ENCODE measurements at places on chromosomes 5 and 9.

DNA sequence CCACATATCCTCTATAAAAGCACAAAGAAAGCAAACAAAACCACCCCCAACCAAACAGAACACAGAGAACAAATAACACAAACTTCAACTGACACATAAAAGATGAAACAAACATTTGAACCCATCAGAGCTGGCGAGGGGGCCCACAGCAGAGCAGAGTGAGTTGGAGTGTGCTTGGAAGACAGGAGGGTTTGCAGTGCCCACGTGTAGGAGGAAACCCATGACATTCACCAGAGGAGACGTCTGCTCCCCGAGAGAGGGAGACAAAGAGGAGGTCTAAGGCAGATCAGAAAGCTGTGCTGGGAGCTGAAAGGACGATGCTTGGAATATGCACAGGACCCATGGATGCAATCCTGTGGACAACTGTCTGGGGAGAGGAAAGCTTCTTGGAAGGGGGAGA lies 27.0 kb downstream of the MRPL36 start:
- DNase-seq, result no peak

DNA sequence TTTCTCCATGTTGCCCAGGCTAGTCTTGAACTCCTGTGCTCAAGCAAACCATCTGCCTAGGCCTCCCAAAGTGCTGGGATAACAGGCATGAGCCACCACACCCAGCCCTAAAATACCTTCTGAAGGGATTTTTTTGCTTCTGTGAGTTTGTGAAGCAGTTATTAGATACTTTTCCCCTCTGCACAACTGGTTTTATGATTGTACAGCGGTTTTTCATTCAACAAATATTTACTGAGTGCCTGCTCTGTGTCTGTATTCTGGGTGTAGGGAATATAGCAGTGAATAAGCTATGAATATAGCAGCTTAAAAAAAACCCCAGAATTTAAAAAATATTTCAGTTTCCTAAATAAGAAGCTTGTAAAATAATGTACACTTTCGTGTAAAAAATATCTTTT lies 2.3 kb downstream of the SNX24 start:
- no peak for DNase-seq

GRCh38 chr5:7755958-7756357 lies 95.0 kb downstream of the CFAP90 start:
- no peak for DNase-seq

DNA sequence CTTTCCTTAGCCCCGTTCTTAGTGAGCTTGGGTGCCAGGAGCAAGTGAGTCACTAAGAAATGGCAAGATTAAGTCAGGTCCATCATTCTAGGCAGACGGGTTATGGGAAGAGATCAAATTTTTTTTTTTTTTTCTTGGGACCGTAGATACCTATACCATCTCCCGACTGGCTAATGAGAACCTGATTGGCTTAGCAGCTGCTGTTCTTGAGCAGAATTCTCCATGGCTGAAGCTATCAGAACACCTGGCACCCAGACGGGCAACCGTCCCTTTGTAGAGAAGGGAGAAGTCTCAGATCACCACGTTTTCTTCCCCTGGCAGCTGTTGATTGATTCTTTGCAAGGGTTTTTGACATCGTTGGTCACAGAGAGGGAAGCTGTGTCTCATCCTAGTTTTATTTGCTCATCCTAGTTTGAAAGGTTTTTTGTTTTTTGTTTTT lies 78.6 kb downstream of the AOPEP start:
- no peak for DNase-seq

- no peak for DNase-seq
These were observed 180.8 kb downstream of the GAS1 start for GRCh38 chr9:86766511-86766910.

GRCh38 chr9:90307167-90307833 lies 335.3 kb downstream of the DIRAS2 start:
- no peak for DNase-seq

- DNase-seq, result no peak
These were observed 128.9 kb downstream of the SUSD1 start for GRCh38 chr9:112046181-112046580.

DNA sequence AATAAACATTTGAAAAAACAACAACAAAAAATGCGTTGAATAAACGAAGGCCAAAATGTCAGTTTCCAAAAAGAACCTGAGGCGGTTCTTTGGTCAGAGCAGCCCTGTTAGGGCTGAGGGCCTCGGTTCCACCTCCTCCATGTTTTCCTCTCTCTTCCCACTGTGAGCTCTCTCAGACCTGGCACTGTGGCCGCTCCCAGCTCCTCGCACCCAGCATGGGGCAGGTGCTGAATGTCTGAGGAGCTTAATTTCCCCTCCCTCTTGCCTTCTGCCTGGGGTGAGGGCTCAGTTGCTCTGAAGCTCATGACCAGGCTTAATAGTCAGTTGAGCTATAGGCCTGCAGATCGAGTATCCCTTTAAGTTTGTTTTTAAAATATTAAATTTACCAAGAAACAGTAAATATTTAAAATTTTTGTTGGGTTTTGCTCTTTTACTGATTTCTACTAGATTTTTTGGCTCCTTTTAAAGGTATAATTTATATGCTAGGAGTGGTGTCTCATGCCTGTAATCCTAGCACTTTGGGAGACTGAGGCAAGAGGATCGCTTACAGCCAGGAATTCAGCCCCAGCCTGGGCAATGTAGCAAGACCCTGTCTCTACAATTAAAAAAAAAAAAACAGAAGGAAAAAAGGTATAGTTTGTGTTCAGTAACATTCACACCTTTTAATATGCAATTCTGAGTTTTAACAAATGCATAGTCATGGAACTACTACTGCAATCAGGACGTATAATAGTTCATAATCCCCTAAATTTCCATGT lies 28.1 kb downstream of the DAPK1 start:
- no peak for DNase-seq

DNA sequence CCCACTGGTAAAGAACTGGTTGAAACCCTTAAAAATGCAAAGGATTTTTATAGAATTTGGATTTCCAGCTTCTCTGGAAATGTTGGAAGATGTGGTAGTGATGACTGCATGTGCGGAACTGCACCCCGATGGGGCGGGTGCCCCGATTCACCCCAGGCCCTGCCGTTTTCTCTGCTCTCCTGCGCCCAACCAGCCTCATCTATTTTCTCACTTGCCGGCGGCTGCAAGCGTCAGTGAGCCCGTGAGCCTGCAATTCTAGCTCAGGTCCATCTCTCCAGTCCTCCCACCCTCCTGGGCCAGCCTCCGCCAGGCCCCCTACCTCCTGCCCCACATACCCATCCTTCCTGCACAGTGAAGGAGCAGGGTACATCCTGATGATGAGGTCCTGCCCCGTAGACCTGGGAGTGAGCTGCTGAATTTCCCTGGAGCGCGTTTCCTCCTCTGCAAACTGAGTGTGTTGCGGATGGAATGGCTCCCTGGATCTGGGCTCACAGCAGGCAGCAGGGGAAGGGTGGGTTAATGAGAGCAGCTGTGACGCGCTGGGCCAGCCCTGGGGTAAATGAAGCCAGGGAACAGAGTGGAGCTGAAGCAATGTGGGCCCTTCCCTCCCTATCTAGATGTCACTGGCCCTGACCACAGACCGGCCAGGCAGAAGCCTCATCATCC lies 45.9 kb upstream of the PHYKPL start:
- no peak for DNase-seq

- DNase-seq, result no peak
These were observed 37.1 kb upstream of the PALM2AKAP2 start for GRCh38 chr9:109742776-109743348.

GRCh38 chr5:164358531-164359259 lies 853.3 kb downstream of the MAT2B start:
- no peak for DNase-seq

DNA sequence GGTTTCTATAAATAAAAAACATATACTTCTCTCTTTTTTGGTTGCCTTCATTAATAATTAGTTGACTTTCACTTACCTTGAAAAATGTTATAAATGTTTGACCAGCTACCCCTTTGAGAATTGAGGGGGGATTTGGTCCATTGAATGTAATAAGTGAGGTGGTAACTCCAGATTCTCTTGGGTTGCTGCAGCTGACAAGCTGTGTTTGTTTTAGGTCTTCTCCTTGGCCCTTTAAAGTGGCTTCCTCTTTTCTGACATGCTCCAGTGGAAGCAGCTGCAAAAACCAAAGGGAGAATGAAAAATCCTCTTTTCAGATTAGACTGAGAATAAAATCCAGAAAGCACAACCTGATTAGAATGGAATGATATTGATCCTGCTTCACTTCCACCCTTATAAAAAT lies 410.5 kb downstream of the TMEM38B start:
- DNase-seq, result no peak

GRCh38 chr5:132764051-132764450 lies 13.0 kb downstream of the SEPTIN8 start:
- no peak for DNase-seq
